ENCODE measurements at places on chromosomes 2 and 18. TPM values are rescaled to one million over a fixed set of nuclear protein-coding genes. Genes with fewer than 3 reads are reported as not detected.
A peak's percentile ranks its signal among the peaks of the same experiment; 100 is the strongest.

DNA sequence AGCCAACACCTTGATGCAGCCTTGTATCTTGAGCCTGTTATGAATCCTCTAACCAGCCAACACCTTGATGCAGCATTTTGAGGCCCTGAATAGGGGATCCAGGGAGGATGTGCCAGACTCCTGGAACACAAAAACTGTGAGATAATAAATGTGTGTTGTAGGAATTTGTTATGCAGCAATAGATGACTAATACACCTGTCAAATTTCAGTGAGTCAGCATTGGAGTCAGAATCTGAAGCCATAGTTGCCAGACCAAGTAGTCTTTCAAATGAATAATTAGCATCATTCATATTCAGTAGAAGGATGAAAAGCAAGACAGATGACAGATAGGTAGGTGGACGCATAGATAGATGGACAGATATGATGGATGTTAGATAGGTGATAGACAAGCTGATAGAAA lies 942.5 kb upstream of the SLC39A10 start:
- DNase-seq: no peak

DNA sequence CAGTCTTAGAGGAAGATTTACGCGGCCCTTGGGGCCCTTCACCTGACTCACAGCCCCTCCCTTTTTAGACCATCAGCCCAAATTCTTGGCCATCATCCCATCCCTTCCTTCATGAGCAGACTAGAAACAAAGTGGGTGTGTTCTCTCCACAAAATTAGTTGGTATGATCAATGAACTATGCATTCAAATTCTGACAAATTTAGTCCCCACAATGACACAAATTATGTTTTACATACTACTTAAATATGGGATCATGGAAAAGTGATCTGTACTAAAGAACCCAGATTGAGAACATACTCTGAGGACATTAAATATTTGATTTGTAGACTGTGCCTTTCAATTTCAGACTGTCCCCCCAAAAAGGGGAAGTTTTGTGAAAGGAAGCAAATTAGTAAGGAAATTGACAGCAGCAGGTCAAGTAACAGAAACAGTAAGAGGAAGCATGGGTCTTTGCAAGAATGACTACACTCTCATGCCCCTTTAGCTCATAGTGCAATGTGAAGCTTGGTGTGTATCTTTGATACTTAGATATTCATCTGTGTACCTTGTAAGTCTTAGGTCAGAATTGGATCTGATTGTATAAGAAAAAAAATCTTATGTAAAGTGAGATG lies 2.2 kb upstream of the MAPRE2 start:
- no peak for DNase-seq

GRCh38 chr2:238231251-238231793 lies 8.5 kb downstream of the HES6 start:
- DNase-seq: peak; percentile 88

- DNase-seq: peak; percentile 89
Measured at GRCh38 chr2:145752091-145752806, 1232.3 kb upstream of the ZEB2 start.

The GLI2 gene
- 5.0 TPM for total RNA-seq

GRCh38 chr18:78773303-78773755 lies 206.3 kb upstream of the SALL3 start:
- no peak for DNase-seq

The PARD3B gene
- 34.6 TPM for total RNA-seq

- no peak for DNase-seq
Measured at GRCh38 chr18:3256693-3257626, 5.0 kb upstream of the MYL12B start.

The OXER1 gene
- 1.1 TPM for total RNA-seq

The CRYGB gene
- total RNA-seq: not detected

GRCh38 chr2:109204412-109204811 lies 75.4 kb downstream of the SH3RF3 start:
- no peak for DNase-seq

DNA sequence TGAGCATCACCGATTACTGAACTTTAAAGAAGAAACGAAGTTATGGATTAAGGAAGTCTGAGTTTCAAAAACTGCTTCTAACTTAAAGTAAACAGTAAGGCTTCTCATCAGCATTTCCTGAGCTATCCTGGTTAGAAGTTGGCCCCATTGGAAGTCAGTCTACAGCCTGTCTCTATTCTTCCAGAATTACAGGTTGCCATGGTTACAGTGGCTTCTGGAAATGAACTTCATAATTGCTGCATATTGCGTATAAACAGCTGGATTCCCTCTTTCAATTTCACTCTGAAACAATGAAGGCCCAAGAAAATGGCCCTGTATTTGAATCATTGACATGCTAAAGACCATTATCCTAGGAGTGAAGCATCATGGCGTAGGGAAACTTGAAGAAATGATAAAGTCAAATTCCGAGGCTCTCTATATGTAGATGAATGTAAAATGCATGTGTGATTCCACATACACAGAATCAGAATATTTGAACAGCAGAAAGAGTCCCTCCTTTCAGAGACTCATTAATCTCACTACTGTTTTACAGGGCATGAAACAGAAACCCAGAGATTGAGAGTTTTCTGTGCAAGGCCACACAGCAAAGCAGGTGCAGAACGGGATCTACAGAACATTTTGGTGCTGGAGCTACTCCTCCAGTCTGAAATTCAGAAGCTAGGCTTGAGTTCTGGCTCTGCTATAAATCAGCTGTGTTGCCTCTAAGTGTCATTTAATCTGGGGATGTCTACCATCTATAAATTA lies 856.4 kb upstream of the CELF4 start:
- DNase-seq: peak; percentile 6

GRCh38 chr2:61978522-61978921 lies 73.0 kb downstream of the COMMD1 start:
- no peak for DNase-seq

The GCKR gene
- 0.77 TPM for total RNA-seq

- no peak for DNase-seq
Measured at GRCh38 chr2:59905731-59906130, 647.7 kb downstream of the BCL11A start.

- DNase-seq: no peak
Measured at GRCh38 chr2:20149703-20150030, 75.3 kb downstream of the SDC1 start.

The PKDCC gene
- 55.9 TPM for total RNA-seq

GRCh38 chr18:67132919-67133318 lies 383.6 kb downstream of the DSEL start:
- DNase-seq: no peak

DNA sequence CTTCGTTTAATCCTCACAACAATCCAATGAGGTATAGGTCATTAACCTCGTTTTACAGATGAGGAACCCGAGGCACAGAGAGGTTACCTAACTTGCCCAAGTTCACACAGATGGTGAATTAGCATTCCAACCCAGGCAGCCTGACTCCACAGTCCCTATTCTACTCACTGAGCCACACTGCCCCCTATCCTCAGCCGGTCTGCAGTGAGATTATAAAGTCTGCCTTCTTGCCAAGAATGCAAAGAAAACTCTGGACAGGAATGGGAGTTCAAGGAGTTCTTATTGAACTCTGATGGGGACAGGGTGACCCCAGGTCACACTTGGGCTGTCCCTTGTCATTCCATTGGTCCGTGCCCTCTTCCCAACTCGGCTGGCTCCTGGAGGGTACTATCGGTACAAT lies 118.1 kb upstream of the MSH6 start:
- DNase-seq: no peak

The TNS1 gene
- 46.9 TPM for total RNA-seq

The TUBA4B gene
- total RNA-seq: 1.5 TPM

GRCh38 chr2:136486115-136486514 lies 279.2 kb upstream of the THSD7B start:
- no peak for DNase-seq

GRCh38 chr2:125373293-125373692 lies 1282.7 kb upstream of the GYPC start:
- DNase-seq: no peak

- DNase-seq: no peak
Measured at GRCh38 chr2:7838669-7839068, 843.2 kb upstream of the ID2 start.

GRCh38 chr18:32122039-32122438 lies 30.4 kb downstream of the RNF138 start:
- DNase-seq: no peak

DNA sequence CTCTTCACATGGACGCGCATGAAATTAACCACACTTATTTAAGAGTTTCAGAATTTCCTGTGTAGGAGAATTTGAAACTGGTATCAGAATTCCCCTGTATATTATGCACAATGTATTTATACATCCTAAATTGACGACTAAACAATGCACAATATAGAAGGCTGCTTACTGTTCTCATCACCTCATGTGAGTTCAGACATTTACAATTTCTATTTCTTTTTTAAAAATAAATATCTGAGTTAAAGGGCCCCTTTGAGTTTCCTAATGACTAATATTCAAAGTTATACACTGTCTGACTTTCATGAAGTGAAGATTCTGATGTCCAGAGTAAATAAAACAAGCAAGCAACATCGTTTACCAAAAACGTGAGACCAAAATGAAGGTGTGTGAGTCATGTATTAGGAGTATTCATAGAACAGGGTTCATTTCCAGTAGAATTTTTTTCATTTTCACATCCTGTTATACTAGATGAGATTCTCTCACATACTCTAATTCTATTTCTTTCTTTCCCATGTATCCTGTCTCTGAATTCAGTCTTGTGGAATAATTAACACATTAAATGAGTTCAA lies 406.2 kb downstream of the NUP35 start:
- no peak for DNase-seq
